ENCODE measurements at places on chromosomes 2 and 18.

DNA sequence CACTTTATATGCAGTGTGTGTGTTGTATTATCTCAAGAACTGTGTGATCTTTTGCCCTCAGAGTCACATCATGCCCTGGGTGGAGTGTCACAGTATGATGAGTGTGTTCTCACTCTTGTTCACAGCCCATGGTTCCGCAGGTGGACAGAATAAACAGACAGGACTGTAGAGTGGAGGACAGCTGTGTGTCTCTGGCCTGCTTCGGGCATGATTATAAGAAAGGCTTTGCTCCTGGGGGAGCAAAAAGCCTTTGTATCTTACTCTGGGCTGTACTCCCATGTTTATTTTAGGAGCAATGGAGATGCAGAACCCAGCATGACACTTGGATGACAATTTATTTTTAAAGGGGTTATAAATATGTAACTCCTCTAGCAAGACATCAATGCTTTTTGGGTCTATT lies 371.7 kb upstream of the MEX3C start:
- no peak for DNase-seq

DNA sequence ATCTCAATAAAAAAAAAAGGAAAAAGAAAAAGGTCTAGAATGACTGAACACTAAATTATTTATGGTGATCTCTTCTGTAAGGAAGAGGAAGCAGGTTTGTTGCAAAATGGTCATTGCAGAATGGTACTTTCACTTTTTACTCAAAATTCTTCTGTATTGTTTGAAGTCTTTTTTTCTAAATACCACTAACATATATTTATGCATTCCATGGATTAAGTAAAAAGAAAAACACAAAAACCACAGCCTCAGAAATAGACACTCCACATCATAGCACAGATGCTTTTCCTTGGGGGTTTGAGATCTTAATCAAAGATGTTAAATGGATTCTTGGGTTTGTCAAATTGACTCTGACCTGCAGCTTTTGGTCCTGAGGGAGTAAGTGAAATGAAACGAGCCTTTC lies 47.4 kb downstream of the RHOB start:
- DNase-seq = no peak

DNA sequence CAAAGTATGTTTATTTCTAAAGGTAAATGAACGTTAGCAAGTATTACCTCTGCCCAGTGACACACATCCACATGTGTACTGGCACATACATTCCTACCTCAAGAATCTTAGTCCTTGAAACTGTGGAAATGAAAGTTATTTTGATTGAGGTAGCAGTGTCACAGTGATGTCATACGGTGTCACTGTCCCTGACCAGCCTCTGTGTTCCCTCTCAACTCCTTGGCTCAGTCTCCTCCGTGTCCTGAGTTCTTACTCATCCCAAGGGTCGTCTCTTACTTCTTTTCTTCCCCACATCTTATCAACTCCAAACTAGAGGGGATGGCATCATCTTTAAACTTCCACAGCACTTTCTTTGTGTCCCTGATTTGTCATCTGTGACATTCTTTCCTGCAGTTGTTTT lies 3.3 kb downstream of the NCK2 start:
- DNase-seq = no peak

- no peak for DNase-seq
These were observed 23.2 kb upstream of the GORASP2 start for GRCh38 chr2:170905864-170906263.

GRCh38 chr18:6633310-6633709 lies 96.2 kb upstream of the ARHGAP28 start:
- no peak for DNase-seq

GRCh38 chr2:214031566-214031965 lies 379.3 kb upstream of the VWC2L start:
- DNase-seq = no peak

DNA sequence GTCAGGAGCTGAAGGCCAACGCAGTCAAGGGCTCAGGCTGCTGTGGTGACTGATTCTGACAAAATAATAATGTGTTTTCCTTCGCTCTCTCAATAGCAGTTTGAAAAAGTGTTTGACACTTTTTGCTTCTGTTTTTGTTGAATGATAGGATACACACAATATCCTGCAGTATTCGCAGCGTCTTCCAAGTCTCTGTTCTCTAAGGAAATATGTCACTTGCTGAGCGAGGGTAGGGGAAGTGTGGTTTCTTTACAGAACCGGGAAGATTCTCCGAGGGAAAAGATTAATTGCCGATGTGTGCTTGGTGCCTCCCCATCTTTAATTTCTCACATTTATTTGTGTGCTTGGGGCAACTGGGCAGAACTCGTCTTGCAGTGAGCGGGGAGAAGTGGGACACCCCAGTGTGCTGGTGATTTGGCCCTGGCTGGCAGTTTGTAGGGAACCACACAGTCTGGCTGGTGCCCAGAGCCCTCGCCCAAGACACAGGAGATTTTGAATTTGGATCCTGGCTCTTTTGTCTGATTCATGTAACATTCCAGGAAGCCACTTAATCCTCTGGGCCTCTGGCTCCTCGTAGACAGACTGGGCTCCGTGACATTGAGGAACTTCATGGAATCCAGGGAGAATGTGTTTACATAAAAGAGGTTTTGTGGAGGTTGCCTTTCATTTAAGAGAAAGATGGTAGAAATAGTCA lies 169.4 kb downstream of the LDLRAD4 start:
- DNase-seq = no peak

DNA sequence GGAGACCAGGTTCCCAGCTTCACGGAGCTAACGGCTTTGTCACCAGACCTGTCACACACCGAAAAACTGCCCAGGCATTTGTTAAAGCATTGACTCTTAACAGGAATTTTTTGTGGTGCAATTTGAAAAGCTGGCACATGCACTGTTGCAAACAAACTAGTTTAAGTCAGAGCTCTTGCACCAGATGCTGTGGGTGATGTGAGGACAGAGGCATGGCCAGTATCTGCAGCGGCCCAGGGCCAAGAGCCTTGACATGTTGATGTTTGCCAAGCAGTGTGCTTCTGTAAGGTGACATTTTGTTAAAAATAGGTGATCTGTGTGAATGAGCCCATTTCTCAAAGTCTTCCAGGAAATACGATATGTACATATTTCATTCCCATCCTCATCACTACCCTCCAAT lies 142.5 kb downstream of the MTCL1 start:
- DNase-seq = no peak

DNA sequence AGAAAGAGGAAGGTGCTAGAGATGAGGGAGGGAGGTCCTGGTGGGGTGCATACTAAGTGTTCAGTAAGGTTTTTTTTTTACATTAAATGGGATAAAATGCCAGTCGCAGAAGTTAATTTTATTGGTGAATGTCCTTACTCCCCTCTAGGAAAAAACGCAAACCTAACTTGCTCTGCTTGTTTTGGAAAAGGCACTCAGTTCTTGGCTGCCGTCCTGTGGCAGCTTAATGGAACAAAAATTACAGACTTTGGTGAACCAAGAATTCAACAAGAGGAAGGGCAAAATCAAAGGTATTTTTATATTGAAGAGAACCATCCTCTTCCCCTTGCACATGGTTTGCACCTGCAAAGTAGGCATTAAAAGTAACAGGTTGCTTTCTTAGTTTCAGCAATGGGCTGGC lies 12.7 kb upstream of the IL18R1 start:
- no peak for DNase-seq

DNA sequence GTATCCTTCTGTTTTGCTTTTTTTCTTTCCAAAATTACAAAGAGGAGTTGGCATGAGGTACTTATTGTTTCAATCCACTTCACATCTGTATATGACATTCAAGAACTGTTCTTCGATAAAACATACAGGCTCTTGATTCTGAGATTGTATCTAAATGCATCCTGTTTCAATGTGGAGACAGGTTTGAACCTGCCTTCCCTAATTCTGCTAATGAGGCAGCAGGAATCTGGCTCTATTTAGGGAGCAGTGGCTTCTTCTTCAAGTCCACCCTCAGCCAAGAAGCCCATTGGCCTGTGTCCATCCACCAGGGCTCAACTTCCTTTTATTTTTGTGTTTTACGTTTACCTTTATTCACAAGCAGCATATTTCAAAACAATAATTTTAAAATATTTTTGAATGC lies 84.8 kb upstream of the PIK3C3 start:
- DNase-seq = no peak

- DNase-seq = no peak
These were observed 2.8 kb downstream of the PCBP1 start for GRCh38 chr2:70089983-70090525.

DNA sequence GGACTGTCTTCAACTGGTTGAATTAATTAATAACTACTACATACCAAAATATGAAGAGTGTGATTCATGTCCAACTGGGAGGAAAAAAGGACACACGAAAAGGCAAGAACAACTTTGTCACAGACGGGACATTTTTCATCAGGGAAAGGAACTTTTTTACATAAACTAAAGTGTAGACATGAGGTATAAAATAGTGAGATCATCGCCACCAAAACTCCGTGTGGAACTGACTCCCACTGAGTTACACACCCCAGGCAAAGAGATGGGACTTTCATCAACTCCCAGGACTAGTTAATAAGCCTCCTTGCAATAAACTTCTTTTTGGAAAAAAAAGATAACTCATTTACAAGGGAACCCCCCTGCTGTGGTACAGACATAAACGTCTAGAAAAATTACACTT lies 12.9 kb upstream of the NMI start:
- no peak for DNase-seq

Measured in kidney glomerular epithelial cell (primary cell).